Iris pigment epithelial cell (primary cell): ENCODE measurements at places on chromosomes 3 and 15.

DNA sequence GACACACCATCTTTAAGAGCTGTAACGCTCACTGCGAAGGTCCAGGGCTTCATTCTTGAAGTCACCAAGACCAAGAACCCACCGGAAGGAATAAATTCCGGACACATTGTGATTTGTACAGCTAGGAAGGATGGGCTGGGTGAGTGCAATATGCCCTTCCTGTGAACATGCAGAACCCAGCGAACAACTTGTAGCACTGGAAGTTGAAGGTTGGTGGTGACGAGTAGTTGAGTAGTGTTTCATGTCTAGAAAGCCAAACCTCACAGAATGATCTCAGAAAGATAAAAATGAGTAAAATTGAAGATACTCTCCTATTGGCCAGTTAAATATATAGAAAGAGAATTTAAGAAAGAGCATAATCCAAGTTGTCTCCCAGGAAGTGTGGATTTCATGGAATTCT lies 462.2 kb upstream of the CFAP20DC start:
- DNase-seq = no peak

DNA sequence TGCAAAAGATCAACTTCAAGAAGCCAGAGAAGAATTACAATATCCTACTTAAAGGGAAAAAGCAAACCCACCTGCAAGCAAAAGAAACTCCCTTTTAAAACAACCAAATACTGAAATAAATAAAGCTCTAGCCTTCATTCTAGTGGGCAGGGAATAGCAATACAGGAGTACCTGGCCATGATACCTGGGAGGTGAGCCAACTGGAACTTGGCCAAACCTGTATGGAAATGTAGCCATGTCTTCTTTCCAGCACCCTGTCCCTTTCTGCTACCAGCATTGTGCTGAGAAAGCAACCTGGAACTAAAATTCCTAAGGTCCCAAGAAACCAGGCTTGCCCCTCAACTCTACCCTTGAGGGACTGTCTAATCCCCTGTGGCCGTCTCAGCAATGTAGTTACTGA lies 530.0 kb downstream of the EPHB1 start:
- no peak for DNase-seq

DNA sequence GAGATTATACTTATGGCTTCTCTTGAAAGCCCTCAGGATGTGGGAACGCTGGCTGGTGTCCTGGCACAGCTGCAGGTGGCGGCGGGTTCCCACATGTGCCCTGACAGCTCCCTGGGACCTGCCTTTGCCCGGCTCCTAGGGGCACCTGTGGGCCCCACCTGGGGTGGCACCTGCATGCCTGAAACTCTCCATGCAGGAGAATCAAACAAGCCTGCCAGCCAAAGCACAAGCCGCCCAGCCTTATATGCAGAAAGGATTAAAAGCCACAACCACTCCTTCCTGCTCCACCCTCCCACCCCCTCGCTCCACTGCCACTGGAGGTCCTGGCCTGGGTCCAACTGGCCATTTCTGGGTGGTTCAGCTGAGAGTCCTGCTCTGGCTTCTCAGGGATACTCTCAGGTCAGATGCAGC lies 18.1 kb downstream of the TRPM1 start:
- no peak for DNase-seq

- no peak for DNase-seq
Measured at GRCh38 chr3:58022490-58022889, 14.3 kb downstream of the FLNB start.

DNA sequence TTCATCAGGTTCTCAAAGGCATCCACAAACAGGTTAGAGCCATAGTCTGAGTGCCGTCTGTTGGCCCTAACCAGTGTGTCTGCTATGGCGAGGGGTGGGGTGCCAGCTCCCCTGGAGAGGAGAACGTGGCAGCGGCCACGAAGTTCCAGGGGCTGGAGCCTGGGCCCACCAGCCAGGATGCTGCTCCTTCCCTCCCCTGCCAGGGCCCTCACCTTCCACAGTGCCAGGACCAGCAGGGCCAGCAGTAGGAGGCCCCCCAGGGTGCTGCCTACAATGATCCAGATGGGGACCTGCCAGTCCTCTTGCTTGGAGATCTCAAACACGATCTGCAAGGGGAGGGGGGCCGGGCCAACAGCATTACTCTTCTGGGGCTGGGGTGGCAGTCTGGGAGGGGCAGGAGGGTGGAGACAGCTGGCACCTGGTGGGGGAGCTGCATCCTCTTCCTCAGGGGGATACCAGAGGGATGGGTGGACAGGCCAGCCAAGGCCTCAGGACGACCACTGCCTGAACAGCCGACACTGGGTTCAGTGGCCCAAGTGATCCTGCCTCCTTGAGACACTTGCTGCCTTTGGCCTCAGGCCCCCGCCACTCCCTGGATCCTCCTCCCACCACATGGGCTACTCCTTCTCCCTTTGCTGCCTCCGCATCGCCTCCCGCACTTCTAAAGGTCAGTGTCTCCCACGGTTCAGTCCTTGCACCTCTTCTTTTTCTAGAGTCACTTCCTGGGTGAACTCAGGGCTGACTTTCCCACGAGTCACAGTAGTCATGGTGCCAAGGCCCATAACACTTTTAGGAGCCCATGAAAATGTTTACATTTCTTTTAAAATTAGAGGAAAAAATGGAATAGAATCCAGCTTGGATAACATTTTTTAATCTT lies 26.3 kb downstream of the FEM1B start:
- DNase-seq = no peak

DNA sequence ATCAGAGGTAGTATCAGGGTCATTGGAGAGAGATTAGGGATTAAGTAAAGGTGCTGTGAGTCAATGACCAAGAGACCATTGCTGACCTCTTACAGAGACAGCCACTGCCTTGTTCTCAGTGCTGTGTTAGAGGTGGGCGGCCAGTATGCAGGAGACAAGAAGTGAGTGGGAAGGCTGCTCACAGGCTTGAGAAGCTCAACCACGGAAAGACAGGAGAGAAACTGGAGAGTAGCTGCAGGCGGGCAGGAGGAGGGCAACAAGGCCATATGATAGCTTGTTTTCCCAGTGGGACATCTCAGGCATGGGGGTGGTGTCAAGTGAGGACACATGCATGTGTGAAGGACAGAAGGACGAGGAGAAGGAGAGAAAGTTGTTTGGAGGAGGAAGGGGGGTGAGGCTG lies 237.3 kb downstream of the PDCD6IP start:
- DNase-seq = no peak

DNA sequence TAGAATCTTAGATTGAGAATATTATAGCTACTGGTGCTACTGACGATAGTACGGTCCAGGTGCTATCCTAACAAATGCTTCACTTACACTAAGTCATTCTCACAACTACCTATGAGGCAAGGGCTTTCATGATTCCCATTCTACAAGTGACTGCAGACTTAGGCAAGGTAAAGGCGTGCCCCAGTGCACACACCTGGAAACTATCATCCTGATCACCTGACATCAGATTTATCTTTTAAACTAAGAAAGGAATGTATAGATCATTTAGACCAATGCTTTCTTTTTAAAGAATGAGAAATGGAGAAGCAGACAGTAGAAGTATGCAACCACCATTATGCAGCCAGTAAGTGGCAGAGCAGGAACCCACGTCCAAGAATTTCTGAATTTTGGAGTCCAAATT lies 59.2 kb upstream of the LRRN1 start:
- no peak for DNase-seq

DNA sequence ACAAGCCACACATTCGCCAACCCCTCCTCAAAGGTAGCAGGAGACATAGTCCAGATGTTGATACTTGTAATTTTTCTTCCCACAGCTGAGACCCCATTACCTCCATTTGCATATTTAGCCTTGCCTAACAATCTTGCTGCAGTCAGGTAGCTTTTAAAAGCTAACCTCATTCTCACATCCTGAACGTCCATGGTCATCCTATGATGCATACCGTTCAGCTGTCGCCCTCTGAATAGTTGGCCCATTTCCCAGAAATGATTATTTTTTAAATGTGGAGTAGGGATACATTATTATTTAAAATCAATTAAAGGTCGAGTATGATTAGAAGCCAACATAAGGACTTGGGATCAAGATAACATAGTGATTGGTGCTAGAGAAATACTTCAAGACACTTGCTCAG lies 165.0 kb downstream of the MEX3B start:
- DNase-seq = peak; percentile 14

DNA sequence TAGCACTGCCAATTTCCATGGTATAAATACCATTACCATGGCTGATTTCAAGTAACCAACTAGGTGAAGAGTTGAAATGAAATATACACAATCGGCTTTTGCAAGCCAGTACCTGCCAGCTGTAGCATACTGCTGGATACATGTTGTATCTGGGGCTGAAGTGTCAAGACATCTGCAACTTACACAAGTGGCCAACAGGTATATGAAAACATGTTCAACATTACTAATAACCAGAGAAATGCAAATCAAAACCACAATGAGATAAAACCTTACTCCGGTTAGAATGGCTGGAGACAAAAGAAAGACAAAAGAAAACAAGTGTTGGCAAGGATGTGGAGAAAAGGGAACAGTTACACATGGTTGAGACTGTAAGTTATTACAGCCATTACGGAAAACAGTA lies 11.6 kb downstream of the ATOSA start:
- no peak for DNase-seq

DNA sequence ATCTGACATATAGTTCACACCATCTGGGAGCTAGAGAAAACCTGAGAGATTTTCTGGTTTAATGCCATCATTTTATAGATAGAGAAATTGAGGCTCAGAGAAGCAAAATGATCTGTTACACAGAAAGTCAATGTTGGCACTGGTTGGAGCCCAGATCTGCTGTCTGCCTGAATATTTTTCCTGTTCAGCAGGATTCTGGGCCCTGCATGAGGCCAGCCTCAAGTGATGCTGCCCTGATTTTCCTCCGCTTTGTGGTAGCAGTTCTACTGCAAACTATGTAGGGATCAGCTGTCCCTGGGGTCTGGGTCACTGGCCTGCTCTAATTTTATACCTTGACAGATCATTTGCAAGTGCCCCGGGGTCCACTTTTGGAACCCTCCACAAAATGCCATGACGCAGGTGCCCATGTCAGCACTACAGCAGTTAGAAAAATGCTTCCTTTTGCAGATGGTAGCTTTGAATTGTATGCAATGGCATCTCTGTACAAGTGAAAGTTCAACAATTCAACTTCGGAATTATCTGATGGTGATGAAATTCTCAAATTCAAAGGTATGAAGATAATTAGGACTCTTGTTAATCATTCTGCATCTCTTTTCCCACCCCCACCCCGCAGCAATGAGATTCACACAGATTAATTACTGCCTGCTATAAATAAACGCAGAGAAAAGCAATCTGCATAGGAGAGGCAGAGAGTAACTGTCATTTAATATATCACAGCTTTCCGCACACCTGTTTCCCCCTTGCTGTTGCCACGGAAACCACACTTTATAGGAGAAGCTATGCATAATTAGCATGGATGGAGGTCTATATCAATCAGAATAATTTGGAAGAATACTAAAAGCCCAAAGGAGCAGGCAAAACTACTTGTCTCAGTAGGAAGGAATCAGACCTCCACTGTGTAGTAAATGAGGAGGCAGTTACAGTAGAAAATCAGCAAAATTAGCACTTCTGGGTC lies 222.6 kb downstream of the PDCD6IP start:
- no peak for DNase-seq

DNA sequence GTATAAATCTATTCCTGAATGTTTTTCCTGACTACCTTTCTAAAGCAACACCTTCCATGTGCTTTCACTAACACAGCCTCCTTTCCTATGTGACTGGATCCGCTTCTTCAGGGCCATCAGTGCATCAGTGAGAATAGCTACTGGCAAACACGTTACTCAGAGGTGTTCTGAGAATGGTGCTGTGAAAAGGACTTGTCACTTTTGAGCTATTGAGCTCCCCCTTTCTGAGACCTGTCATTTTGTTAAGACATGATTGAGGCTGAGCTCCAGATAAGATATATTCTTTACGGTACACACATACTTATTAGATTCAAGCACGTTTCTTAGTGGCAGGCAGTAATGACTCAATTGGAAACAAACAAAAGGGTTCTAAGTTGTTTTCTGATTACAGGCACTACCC lies 45.0 kb upstream of the ADCY5 start:
- DNase-seq = no peak

DNA sequence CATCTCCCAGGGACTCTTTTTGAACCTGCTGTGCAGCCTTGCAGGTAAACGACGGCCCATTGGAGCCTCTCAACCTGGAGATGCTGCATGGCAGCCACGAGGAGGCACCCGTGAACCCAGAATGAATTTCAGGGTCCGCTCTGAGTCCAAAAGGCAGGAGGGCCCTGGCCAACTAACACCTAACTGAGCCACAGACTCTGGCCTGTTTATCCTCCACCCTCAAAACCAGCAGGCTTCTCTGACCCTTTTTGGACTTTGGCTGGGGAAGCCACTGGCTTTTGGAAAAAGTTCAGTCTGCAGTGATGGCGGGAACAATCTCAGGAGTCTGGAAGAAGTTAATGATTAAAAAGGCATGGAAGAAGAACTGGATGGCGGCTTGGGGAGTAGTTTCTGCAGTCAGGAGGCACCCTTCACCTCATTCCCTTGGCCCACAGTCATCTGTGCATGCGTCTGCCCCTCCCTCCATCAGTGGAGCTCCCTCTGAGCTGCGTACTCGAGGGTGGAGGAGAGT lies 4.1 kb downstream of the PXYLP1 start:
- no peak for DNase-seq

DNA sequence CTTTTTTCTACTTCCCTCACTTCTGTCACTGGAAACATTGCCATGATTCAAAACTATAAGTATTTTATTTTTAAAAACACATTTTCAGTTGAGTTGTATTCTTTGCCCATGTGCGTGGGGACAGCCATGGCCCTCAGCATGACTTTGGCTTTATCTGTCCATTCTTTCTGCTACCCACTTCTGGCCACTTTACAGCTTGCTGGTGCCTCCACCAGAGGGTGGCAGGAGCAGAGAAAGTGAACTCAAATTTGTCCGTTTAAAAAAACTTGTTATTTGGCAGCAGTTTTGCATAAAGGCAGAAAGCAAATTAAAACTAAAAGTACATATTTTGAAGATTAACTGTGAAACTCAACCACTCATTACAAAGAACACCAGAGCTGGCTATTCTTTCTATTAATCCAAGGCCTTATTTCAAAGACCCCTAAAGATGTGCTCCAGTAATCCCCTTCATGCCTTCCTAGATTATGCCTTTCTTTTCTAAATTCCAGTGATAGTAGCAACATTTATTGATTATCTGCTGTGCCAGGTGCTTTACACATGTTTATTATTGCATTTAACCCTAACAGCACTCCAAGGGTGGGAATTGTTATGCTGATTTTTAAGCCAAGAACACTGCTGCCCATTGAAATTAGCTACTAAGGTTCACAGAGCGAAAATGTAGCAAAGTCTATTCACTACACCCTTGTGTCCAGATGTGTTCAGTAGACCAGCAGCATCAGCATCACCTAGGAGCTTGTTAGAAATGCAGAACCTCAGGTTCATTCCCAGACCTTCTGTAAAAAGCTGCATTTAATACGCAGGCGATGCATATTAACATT lies 134.8 kb downstream of the THRB start:
- no peak for DNase-seq

DNA sequence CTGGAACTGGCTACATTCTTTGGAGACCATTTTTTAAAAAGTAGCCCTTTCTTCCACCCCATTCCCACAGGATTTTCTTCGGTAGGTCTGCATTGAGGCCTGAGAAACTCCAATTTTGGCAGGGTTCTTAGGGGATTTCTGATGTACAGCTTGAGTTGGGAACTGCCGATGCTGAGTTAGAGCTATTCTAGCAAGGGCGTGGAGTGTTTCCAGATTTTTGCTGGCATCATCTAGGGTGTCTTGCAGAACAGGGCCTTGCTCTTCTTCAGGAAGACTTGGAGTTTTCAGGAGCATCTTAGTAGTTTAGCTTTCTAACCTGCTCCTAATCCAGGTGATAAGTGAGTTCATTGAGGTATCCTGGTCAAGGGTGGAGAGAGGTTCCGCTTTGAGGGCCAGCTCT lies 41.0 kb downstream of the SV2B start:
- no peak for DNase-seq
